ENCODE measurements at places on chromosomes 1 and 21. TPM values are rescaled to one million over a fixed set of nuclear protein-coding genes. Genes with fewer than 3 reads are reported as not detected.

Gene GSTM5
- 1.6 TPM for total RNA-seq

Gene TTC39A
- total RNA-seq = 1.7 TPM

Gene ASCL5
- not detected for total RNA-seq

Gene SPRR2F
- not detected for total RNA-seq

Gene FCRLB
- total RNA-seq = 0.62 TPM

Gene RAB7B
- not detected for total RNA-seq

Gene DTL
- 26.5 TPM for total RNA-seq

Gene LEMD1
- total RNA-seq = not detected

Gene PAQR6
- total RNA-seq = 1.6 TPM

Gene LCE1D
- total RNA-seq = not detected

Gene ERICH3
- total RNA-seq = not detected

Gene KCNK2
- 0.18 TPM for total RNA-seq

Gene LCE3E
- total RNA-seq = not detected

Gene GOLT1A
- total RNA-seq = not detected

Gene HCN3
- total RNA-seq = 3.3 TPM

Gene CCDC27
- total RNA-seq = not detected

Gene CD53
- not detected for total RNA-seq

Gene GRIK1
- not detected for total RNA-seq

Gene CELA3B
- total RNA-seq = not detected

Gene PCAT6
- 1.7 TPM for total RNA-seq

Gene ADAMTS4
- 13.6 TPM for total RNA-seq

Gene OTUD7B
- total RNA-seq = 21.1 TPM

Gene C1orf185
- not detected for total RNA-seq

Gene C1orf74
- total RNA-seq = 2.3 TPM

Gene LIN28A
- total RNA-seq = not detected

Gene OR2AK2
- not detected for total RNA-seq

Gene PRKAA2
- total RNA-seq = 0.78 TPM

Gene KCNN3
- 0.85 TPM for total RNA-seq

Gene TNFRSF18
- not detected for total RNA-seq

Gene UBE2U
- total RNA-seq = not detected

Gene GOLPH3L
- 33.2 TPM for total RNA-seq

Gene NR0B2
- not detected for total RNA-seq

Gene C1orf210
- not detected for total RNA-seq

Gene NAV1
- total RNA-seq = 136 TPM

Data from endothelial cell of umbilical vein (primary cell).